ENCODE measurements at places on chromosomes 2 and 18.

DNA sequence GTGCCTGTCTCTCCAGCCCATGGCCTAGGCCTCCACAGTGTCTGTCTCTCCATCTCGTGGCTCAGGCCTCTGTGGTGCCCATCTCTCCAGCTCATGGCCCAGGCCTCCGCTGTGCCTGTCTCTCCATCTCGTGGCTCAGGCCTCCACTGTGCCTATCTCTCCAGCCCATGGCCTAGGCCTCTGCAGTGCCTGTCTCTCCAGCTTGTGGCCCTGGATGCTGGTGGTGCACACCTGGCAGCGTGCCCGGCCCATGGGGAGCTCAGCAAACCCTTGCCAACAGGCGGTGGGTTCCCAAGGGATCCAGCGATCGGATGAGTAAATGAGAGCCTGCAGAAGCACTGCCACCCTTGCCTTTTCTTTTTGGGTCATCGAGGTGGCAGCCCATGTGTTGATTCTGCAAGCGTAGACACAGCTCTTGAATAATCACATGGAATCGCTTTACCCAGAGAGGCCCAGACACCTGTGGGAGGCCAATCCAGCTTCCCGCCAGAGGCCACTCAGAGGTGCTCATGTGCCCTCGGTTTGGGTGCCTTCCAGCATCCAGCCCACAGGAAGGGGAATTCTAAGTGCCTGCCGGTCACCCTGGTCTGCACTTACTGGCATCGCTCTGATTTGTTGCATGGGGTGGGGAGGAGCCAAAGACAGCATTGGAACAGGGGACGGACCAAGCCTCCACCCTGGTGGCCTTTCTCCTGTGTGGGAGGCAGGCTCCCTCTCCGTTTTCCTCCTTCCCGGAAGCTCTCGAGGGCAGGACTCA is 101.8 kb upstream of the HDAC4 start:
- DNase-seq = no peak

DNA sequence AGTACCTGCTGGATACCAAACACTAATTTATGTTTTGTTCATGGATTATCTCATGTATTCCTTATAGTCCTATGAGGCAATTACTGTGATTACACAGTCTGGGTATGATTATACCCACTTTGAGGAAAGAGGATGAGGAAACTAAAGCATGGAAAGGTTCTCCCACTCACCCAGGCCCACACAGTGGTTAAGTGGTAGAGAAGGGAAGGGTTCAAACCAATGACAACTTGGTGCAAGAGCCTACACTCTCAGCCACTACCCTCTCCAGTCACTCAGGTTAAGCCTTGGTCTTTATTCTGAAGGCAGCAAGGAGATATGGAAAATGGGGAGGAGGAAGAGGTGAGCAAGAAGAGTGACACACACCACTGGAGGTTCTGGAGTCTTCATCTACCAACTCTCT is 64.5 kb upstream of the PPP1CB start:
- DNase-seq = no peak

- no peak for DNase-seq
Observed at GRCh38 chr2:75010571-75010970, 52.1 kb downstream of the POLE4 start.

GRCh38 chr2:159875083-159875482 is 77.1 kb upstream of the CD302 start:
- DNase-seq = no peak

DNA sequence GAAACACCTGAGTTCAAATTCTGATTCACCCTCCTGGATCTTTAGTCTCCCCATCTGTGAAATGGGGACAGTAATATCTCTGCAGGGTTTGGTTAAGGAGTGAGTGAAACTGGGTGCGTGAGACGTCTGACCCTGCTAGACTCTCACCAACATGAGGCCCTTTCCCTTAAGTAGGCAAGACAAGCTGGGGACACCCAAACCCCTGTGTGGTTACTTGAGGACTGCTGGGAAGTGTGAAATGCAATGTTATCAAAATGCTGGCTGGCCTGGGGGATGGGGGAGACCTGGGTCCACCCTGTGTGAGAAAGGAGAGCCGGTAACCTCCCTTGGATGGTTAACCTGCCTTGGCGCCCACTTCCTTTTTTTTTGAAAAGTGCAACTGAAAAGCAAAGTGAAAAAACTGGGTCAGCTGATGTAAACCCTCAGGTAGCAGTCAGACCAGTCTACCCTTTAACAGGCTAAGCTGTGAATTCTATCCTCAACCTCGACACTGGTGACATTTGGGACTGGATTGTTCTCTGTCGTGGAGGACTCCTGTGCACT is 82.3 kb downstream of the INPP5D start:
- DNase-seq = no peak

DNA sequence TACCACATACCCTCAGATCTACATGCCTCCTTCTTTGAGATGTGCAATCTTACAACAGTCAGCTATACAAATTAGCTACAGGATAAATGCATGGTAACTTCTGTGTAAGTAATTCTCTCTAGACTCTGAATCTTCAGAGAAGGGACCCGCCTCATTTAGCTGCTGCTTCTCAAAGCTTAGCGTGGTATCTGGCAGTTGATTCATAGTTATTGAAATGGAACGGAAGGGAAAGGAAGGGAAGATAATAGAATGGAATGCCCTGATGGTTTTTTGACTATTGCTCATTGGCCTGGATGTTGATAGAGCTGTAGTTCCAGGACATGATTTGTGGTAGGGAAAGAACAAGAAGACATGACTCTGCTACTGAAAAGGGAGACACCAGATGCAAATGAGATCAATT is 498.1 kb upstream of the CRIM1 start:
- DNase-seq = no peak

DNA sequence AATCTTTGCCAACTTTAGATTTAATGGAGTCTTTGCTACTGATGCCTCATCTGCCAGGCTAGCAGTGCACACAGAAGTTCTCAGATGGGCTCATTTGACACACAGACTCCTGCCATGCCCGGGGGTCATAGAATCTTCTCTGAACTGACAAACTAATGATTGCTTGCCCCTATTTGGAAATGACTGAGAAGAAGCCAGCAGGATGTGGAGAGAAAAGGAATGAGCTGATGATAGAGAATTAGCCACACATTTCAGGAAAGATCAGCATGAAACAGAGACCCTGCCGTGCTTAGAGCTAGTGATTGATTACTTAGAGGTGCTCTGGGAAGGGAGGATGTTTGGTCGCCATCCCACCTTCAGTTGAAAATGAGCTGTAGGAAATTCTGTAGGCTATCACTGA is 178.5 kb downstream of the TPGS2 start:
- peak; percentile 20 for DNase-seq

- DNase-seq = no peak
Observed at GRCh38 chr2:118051826-118052358, 36.4 kb upstream of the INSIG2 start.

- no peak for DNase-seq
Observed at GRCh38 chr2:126797622-126798275, 100.9 kb upstream of the TEX51 start.

- DNase-seq = no peak
Observed at GRCh38 chr2:158519481-158519880, 62.7 kb downstream of the PKP4 start.

DNA sequence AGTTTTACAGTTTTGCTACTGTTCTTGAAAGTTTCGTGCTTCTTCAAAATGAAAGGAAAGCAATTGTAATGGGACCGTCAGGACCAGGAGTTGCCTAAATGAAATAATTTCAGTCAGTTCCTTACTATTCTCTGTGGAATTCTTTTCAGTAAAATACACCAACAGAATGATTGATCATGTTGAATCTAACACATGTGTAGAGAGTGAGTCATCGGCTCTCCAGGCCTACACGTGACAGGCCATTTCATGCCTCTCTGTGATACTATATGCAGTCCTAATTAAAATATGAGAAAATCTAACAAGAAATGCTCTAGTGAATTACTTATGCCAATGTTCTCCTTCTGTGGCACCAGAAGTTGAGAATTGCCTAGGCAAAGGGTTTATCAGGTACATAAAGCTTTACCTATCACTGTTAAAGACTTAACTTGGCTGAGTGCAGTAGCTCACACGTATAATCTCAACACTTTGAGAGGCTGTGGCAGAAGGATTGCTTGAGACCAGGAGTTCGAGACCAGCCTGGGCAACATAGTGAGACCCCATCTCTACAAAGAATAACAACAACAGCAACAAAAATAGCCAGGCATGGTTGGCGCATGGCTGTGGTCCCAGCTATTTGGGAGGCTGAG is 199.4 kb downstream of the LRRTM1 start:
- DNase-seq = peak; percentile 39

DNA sequence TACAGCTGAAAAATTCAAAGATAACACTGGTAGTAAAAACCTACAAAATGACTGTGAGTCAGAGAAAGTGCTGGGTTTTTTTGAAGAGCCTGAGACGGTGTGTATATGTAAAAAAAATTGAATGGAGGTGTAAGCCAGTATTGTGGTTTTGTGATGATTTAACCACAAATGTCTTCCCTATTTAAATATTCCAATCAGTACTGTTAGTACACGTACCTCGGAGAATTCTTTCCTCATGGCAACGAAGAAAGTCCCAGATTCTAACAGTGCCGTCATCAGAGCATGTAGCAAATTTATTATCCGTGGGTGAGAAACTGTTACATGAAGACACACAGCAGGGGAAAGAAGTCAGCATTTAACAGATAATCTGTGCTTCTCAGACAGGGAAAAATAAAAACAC is 48.1 kb downstream of the WDR33 start:
- DNase-seq = no peak

DNA sequence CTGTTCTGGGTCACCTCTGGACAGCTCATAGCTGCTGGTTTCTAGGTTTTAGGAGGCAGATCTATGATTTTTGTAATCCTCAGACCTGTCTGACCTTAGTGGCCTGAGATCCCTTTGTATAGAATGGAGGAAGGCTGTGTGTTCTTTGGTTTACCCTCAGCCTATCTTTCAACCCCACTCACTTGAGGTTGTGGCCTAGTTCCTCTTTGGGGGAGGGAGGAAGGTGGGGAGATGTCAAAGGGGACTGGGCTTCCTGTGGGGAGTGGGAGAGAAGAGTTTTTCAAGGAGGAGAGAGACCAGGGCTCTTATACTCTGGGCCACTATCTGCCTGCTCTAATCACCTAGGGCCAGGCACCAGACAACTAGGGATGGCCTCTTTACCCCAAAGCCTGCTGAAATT is 28.5 kb downstream of the SEMA4F start:
- DNase-seq = no peak

DNA sequence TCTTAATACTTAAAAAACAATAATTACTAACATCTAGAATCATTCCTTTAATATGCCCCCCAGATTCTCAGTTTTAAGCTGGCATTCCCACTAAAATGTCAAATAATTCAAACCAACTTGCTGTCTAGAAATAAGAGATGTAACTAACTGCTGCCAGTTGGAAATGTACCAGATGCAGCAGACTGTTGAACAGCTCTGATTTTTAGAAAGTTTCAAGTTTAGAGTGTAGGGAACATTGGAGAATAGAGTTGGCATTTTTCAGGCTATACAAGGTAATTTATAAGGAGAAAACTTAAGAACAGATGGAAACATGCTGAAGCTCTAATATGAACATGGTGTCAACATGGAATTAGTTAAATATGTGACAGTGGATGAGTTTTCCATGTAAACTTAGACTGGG is 101.4 kb downstream of the PTRHD1 start:
- DNase-seq = no peak

DNA sequence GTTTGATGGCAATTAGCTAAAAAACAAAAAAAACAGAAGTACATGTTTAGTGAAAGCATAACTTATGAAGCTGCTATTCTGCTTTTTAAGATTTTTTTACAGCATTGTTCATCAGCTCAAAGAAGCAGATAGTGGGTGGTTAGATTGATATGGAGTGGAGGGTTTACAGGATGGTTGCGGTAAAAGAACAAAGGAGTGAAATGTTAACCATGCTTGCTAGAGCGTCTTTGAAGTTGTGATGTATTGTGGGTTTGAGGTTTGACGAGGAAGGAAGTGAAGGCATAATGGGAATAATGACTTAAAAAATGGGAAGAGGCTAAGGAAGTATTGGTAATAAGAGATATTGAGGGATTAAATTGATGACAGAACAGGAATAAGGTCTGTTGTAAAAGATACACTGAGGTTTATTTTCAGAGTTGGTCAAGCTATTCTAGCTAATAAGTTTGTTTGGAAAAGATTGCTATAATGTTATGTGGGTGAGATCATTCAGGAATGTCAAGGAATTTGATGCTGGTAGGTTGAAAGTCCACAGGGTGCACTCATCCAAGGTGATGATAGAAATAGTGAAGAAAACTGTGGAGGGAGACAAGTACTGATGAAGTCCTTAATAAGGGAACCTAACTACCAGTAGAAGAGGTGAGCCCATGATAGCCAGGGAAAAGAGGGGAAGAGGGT is 14.6 kb downstream of the SPOPL start:
- DNase-seq = peak; percentile 55

GRCh38 chr2:16738361-16739225 is 73.0 kb upstream of the CYRIA start:
- no peak for DNase-seq

DNA sequence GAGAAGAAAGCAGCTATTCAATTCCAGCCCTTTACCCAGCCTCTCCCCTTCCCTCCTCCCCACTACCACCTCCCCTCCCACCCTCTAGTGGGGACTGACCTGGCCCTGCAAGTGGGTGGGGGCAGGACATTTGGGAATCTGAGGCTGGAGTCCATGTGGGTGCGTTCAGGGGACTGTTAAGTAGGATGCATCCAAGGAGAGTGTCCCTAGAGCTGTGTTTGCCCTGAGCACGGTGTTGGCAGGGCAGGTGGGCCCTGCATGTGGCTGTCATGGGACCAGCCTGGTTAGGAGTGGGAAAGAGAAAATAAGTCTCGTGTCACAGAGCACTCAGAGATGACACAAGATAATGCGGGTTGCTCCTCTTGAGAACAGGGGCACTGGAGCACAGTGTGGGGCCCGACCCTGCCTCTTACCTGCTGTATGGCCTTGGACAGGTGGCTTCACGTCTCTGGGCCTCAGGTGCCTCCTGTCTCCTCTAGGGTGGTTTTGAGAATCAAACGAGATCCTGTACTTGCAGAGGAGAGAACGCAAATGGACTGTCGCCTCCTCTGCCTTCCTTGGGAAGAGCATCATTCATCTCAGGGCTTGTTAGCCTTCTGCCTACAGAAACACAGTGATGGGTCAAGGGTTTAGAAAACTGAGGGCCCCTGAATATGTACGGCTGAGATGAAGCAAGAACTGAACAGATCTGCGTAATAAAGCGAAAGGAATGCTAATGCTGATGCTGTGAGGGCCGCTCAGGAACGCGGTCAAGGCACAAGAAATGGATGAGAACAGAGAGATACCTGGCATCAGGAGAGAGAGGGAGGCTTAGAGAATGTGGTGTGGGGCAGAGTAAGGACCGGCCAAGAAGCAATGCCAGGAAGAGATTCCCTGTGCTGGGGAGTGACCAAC is 187.7 kb upstream of the HAAO start:
- no peak for DNase-seq

GRCh38 chr2:217337771-217338170 is 477.9 kb upstream of the TNP1 start:
- DNase-seq = peak; percentile 33

- no peak for DNase-seq
Observed at GRCh38 chr2:239225371-239225851, 175.4 kb downstream of the HDAC4 start.

All from EH (cell line).